ENCODE measurements at places on chromosomes 12 and 14.

GRCh38 chr14:76968621-76969063 lies 59.9 kb downstream of the IRF2BPL start:
- no peak for DNase-seq

DNA sequence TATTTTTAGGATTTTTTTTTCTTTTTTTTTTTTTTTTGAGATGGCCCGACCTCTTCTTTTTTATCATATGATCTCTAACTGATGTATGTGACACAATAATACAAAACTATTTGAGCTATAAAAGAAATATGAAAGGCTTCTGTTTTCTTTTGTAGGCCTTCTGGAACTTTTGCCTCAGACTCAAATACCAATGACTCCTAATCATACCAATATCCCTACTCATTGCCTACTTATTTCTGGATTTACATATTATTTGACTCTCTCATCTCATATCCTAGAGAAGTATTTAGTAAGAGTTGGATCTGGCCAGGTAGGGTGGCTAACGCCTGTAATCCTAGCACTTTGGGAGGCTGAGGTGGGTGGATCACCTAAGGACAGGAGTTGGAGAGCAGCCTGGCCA lies 12.7 kb upstream of the WDR89 start:
- no peak for DNase-seq

- no peak for DNase-seq
Measured at GRCh38 chr12:129964300-129964699, 60.5 kb upstream of the TMEM132D start.

- no peak for DNase-seq
Measured at GRCh38 chr12:25194214-25194613, 746 bp downstream of the DNAI7 start.

DNA sequence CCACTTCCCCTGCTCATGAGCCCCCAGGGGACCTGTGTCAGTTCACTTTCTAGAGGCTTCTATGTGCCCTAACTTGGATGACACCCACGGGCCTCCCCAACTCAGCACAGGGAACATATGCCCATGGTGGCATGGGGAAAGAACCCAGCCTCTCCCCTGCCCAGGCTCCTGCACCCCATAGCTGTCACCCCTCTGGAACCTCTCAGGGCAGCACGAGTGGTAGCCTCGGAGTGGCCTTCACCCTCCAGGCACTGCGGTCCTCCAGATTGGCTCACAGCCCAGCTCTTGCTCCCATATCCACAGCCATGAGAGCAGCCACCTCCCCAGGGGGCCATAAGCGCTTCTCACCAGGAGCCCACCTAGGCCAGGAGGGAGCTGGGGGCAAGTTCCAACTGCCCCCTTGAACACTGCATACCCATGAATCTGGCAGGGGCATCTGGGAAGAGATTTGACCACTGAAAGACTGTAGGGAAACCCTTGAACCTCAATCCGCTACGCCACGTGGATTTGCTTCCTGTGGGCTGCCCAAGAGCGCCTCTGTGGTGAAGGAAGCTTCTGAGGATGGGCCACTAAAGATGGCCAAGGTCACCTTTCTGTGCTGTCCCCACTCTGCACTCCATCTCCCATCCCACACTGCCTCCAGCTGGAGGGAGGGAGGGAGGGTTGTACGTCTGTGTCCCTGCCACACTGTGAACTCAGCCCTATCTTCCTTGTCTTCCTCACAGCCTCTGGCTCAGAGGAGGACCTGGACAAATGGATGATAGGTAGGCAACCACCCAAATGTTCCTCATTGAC lies 11.9 kb downstream of the PLD4 start:
- DNase-seq: no peak

DNA sequence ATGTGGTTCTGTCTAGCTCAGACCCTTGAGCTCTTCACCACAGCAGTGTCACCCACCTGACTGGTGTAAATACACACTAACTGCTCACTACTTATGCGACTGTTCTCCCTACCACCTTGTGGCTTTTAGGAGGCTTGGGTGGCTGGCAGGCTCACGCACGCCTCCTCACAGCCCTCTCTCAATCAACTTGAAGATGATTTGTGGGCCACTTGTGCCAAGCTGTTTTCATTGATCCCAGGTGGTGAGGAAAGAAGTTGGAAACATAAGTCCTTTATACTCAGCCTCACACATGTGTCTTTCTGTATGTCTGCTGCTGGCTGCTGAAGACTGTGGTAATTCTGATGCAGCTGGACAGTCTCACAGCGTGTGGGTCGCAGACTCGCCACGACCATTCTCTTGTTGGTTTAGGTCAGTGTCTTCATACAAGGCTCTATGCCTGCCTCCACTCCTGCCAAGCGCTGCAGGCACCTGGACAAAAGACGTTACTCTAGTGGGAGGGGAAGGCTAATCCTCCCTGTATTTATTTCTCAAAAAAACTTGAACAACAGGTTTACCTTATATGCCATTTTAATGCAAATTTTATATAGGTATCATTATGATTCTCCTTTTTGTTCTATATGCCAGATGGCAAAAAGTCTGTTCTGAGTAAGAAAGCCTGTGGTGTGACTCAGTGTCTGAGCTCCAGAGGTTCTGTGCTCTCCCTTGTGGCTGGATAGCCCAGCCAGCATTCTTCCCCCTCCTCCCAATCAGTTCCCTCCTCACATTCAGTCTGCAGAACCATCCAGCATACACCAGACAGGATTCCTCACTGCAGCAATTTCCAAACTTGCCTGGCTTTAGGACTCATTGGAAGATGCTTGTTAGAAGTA lies 115.6 kb downstream of the DIP2B start:
- no peak for DNase-seq

DNA sequence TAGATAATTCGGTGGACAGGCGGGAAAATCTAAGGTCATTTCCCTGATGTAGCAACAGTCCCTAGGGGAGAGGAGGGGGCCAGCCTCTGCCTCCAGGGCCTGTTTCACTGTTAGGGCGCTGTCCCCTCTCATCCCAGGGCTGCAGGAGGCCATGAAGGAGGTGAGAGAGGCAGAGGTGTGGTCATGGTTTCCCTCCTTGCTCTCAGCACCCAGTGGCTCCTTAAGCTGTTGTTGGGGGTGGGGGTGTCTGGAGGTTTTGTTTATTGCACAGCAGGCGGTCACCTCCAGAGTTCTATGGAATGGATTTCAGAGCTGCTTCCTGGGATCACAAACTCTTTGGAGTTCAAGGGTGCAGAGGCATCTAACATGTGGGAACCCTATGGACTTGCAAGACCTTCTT lies 212.5 kb upstream of the RTL1 start:
- no peak for DNase-seq

DNA sequence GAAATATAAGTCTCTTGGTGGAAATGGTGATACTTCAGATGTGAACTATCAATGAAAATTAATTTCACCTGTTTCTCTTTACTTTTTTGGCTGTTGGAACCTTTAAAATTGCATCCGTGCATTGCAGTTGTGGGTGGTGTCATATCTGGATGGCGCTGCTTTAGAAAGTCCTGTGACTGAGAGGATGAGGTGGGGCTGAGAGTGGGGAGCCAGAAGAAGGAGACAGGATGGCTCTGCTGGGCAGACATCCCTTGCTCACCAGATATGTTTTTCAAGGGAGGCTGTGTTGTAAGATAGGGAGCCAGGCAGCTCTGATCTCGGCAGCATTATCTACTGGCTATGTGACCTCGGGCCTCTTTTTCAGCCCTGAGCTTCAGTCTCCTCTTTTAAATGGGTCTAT lies 12.7 kb downstream of the ASB2 start:
- DNase-seq: no peak

- DNase-seq: no peak
Measured at GRCh38 chr14:20657216-20658211, 16.0 kb upstream of the OR6S1 start.

All from activated CD4-positive, CD25-positive, alpha-beta regulatory T cell treated with anti-CD3 and anti-CD28 coated beads, Interleukin-2, amount 50 U/mL, for 16 hours (primary cell).